GM12864 (cell line): ENCODE measurements at places on chromosomes 4 and X.

GRCh38 chr4:93061826-93062225, 758.1 kb downstream of the GRID2 start:
- no peak for DNase-seq

- DNase-seq: no peak
Observed at GRCh38 chr4:87235020-87235671, 14.7 kb upstream of the KLHL8 start.

- DNase-seq: peak; percentile 44
Observed at GRCh38 chr4:25938787-25939186, 24.8 kb downstream of the SMIM20 start.

- DNase-seq: no peak
Observed at GRCh38 chrX:23046443-23046842, 46.7 kb downstream of the DDX53 start.

DNA sequence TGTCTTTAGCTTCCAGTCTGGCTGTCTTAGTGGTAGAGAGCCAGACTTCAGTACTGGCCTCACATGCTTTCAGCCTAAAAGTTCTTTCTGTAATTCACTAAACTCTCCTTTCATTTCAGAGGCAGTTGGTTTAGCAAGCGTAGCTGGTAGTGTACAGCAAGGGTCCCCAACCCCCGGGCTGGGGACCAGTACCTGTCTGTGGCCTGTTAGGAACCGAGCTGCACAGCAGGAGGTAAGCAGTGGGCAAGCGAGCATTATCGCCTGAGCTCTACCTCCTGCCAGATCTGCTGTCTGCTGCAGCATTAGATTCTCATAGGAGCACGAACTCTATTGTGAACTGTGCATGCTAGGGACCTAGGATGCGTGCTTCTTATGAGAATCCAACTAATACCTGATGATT, 72.0 kb downstream of the QRFPR start:
- DNase-seq: no peak
